ENCODE measurements at places on chromosomes 5 and 9. TPM values are rescaled to one million over a fixed set of nuclear protein-coding genes. Genes with fewer than 3 reads are reported as not detected.

DNA sequence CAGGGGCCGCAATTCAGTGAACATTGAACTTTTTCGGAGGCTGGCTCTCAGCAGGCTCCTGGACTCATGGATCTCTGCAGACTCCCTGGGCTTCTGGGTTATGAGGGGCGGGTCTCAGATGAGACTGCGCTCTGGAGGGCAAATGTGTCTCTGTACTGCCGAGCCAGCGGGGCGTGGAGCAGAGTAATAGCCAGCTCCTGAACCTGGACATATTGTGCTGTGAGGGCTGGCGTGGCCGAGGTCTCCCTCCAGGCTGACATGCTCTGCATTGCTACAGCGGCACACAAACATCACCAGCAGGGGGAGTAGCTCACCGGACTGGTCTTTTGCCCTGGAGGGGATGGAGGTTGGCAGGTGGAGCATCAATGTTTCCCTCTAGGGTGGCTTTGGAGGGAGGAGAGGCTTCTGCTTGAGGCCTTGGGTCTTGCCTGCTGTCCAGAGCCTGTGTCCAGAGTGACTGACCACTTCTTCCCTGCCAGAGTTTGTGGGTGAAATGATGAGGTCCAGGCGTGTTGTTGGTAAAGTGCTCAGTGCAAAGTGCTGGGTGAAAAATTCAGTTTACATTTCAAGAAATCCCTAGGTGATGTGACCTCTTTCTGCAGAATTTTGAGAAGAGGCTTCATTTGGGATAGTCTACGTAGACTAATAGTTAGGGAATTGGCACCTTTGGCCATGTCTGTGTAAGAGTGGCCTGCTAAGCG, 10.9 kb upstream of the GADD45G start:
- no peak overlapping the region for H3K27ac ChIP-seq
- H3K4me3 ChIP-seq, result no peak overlapping the region
- H3K27me3 ChIP-seq, result no peaks in the 10 kb centered on the region
- no peaks in the 10 kb centered on the region for H3K4me1 ChIP-seq

- peaks cover 6% of the 10 kb centered on the region for H3K4me1 ChIP-seq
- H3K4me3 ChIP-seq, result peak overlapping the region; percentile 47
- no peaks in the 10 kb centered on the region for H3K27me3 ChIP-seq
- peaks cover 9% of the 10 kb centered on the region for H3K36me3 ChIP-seq
- no peak for DNase-seq
Observed at GRCh38 chr5:1293416-1294205, 1.3 kb downstream of the TERT start.

DNA sequence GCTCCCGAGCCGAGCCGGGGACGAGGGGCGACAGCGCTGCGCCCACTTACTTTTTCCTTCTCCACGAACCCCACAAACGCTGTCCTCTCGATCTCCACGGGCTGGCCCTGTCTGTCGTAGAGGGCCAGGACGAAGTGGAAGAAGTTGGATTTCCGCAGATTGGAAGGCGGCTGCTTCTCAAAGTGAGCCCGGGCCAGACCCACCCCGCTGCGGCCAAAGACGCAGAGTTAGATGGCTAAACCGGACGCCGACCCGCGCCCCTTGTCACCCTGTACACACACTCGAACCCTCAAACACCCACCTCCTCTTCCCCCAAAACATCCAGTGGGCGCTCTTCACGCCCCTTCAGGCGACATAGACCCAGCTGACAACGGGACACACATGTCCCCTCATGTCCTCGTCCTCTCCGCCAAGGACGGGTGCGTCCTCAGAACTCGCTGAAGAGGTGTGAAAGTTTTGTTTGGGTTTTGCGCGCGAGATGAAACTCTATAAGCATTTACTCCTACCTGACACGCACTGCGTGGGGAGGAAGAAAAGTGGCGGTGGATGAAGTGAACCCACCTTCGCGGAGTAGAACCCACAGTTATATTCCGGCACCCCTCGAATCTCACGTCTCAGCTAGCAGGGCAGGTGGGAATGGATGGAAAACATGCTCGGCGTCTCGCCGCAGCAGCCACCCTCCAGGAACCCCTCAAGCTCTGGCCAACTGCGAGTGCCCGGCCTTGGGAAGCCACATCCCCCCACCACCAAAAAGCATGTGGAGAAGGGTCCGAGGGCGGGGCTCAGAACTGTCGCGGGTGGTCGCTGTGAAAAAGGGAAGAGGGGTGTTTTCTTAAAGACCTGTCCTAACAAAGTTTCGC, 2.6 kb downstream of the EBF1 start:
- no peaks in the 10 kb centered on the region for H3K36me3 ChIP-seq
- peaks cover 34% of the 10 kb centered on the region for H3K4me1 ChIP-seq
- H3K4me3 ChIP-seq, result peak overlapping the region; percentile 76
- no peak overlapping the region for H3K27ac ChIP-seq

Gene ECM2
- total RNA-seq, result not detected

DNA sequence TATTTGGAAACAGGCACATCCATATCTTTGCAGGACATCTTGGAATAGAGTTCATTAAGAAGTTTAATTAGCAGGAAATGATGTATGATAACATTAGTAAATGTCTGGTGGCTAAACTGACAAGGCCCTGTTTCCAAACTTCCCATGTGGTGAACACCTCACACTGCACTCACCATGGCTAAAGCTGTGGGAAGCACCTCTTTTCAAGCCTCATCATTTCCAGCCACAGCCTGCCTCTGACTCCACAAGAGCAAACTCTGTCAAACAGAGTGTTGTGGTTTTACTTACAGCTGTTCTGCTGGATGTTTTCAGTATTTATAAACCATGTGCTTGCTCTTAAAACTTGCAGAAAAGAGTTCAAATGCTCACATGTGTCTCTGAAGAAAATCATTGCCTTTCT, 14.9 kb upstream of the NDUFB6 start:
- no peak overlapping the region for H3K4me3 ChIP-seq
- H3K4me1 ChIP-seq, result no peaks in the 10 kb centered on the region
- H3K27me3 ChIP-seq, result peaks cover 18% of the 10 kb centered on the region
- H3K36me3 ChIP-seq, result no peaks in the 10 kb centered on the region
- H3K27ac ChIP-seq, result no peak overlapping the region

Gene TBC1D13
- 12.5 TPM for total RNA-seq

DNA sequence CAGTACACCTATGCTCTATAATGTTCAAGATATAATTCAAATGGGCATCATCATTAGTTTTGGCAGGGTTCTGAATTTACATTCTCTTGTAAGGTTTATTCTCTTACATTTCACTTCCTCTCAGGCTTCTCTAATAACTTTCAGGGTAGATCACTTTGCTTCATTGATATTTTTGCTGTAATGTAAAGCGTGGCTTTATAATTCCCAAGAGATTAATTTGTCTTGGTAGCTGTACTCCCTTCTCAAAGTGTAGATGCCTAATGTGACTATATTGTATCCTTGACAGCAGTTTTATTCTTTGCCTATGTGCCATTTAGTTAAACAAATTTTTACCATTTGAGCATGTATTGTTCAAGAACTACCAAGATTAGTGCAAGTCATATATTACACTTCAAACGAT, 889.1 kb downstream of the TAF11L14 start:
- H3K4me3 ChIP-seq, result no peak overlapping the region
- no peak for DNase-seq
- H3K27me3 ChIP-seq, result no peaks in the 10 kb centered on the region
- no peak overlapping the region for H3K27ac ChIP-seq
